HT-29 (cell line): ENCODE measurements at places on chromosomes 5 and 9.

DNA sequence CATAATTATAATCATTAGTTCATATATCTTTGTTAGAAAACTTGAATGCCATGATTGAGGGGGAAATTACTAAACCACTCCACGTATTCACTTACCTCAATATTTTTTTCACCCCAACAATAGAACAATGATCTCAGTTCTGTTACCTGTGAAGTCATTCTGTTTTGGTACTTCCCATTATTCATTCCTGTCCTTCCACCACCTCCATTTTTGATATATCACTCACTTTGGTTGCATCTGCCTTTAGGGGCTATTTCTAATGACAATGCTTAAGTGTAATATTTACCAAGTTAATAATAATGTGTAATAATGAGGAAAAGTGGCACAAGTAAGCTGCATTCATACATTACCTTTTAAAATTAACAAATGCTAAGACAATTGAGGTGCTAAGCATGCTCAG, 218.4 kb downstream of the SPATA31D1 start:
- no peak for DNase-seq

DNA sequence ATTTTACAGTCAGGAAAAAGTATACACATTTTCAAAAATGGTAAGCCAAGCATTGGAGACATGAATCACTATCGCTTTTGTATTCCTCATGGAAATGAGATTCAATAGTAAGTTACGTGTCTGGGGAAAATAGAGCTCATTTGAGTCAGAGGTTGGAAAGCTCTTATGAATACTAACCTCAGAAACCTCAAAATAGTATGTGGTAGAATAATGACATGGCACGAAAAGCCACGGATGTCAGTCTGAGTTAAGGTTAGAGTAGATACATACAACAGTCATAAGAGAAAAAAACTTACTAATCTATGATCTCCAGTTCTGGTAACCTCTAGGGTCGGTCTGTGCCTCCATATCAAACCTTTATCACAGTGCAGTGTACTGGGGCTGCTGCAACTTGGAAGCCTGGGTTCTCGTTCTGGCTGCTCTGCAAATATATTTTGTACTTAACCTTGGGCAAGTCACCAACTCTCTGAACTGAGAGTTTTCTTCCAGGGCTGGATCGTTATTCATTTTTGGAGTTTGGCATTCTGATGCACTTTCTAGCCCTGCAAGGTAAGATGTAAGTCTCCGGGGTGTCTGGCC, 31.8 kb downstream of the MAP1B start:
- no peak for DNase-seq

GRCh38 chr9:132415181-132415580, 5.2 kb downstream of the CFAP77 start:
- DNase-seq: no peak

DNA sequence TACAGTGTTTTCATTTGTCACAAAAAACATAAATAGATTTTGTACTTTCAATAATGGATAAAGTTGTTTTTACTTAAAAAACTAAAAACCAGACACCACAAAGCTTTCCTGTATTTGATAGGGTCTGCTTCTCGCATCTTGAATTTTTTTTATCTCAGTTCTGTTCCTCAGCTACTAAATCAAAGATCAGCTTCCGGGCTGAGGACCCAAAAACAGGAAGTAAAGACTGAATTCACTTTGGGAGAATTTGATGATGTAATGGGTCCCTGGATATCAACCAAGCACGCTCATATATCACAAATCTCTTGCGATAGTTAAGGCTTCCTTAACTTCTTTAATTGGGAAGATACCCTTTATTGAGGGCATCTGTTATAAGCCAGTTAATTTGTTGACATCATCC, 24.1 kb downstream of the ITK start:
- no peak for DNase-seq

DNA sequence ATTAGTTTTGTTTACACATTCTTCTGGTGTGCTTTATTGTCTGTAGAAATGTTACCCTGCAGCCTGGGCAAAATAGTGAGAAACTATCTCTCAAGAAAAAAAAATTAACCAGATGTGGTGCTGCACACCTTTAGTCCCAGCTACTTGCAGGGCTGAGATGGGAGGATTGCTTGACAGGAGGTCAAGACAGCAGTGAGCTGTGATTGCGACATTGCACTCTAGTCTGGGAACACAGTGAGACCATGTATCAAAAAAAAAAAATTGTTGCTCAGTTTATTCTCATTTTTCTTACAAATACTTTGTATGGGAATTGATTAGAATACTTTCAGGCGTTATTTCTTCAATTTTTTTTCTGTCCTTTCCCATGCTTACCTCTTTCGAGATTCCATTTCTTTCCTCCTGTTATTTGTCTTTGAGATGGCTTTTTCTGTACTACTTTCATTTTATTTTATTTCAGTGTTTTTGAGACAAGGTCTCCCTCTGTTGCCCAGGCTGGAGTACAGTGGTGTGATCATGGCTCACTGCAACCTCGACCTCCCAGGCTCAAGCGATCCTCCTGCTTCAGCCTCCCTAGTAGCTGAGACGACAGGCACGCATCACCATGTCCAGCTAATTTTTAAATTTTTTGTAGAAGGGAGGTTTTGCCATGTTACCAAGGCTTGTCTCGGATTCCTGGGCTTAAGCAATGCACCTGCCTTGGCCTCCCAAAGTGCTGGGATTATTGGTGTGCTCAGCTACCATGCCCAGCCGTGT, 24.9 kb downstream of the TENT2 start:
- no peak for DNase-seq

- DNase-seq: peak; percentile 86
Measured at GRCh38 chr9:134366223-134367031, 40.2 kb downstream of the RXRA start.

GRCh38 chr5:86649832-86650505, 32.2 kb downstream of the COX7C start:
- DNase-seq: no peak

GRCh38 chr5:96297867-96298266, 135.2 kb downstream of the PCSK1 start:
- DNase-seq: no peak

DNA sequence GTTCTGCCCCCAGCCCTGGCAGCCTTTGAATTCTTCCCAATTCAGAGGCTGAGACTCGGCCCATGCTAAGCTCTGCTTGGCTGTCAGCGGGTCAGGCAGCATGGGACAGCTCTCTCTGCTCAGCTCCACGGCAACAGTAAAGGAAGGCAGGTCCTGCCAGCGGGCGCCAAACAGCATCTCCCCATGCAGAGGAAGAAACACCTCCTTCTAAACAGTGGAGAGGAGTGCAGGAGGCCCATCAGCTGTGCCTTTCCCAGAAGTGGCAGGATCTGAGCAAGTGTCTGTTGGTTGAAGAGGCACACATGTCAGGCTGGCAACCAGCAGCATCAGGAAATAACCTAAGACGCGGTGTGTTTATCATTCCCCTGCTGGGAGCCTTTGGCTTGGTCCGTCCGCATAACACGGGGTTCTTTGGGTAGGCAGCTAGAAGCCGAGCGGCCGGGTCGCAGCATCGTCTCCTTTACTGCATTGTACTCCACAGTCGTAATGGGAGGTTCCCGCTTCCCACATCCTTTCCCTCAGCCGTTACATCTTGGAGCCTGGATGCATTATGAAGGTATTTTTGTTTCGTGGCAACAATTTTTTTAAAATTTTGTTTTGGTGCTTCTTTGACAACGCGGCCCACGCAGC, 42.7 kb upstream of the NCS1 start:
- no peak for DNase-seq

DNA sequence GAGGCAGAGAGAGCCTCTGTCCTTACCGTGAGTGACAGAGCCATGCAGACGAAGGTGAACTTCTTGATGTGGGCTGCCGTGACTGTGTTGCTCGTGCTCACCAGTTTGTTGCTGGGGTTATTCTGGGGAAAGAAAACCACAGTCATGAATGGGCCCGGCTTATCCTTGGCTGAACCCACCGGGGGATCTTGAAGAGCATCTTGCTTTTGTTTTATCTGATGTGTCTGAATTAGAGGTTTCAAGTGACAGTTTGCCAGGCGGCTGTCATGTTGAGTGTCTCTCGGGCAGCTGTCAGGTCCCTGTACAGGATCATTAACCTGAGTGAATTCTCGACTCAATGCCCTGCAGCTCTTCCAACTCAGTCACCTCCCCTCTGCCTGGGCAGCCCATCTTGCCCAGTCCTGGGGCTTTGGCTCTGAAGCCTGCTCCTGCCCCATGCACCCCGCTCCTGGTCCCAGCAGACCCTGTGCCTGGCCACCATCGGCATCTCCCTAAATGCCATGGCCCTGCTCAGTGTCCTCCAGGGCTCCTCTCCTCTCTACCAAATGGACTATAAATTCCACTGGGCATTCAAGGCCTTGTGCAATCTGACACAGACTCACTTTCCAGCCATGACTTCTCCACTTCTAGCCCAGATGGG, 77.4 kb downstream of the OTULIN start:
- DNase-seq: no peak

DNA sequence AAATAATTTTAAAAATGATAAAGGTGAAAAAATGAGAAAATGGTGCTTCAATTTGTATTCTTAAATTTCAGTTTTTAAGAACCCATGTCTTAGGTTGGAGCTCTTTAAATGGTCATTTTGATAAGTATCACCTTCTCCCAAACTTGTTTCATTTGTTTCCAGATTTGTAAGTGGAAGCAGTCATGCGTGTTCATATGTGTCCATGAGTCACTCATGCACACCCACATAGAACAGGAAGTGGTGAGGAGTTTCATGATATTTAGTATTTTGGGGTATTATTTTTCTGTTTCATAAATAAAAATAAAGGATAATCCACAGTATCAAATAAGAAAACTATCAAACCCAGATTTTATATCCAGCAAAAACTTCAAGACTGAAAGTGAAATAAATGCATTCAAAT, 570.4 kb upstream of the ST8SIA4 start:
- no peak for DNase-seq

GRCh38 chr9:101311758-101312420, 72.9 kb downstream of the BAAT start:
- DNase-seq: peak; percentile 90

- DNase-seq: no peak
Measured at GRCh38 chr9:9963841-9964240, 649.0 kb downstream of the PTPRD start.
